ENCODE measurements at places on chromosomes 12 and 14.

DNA sequence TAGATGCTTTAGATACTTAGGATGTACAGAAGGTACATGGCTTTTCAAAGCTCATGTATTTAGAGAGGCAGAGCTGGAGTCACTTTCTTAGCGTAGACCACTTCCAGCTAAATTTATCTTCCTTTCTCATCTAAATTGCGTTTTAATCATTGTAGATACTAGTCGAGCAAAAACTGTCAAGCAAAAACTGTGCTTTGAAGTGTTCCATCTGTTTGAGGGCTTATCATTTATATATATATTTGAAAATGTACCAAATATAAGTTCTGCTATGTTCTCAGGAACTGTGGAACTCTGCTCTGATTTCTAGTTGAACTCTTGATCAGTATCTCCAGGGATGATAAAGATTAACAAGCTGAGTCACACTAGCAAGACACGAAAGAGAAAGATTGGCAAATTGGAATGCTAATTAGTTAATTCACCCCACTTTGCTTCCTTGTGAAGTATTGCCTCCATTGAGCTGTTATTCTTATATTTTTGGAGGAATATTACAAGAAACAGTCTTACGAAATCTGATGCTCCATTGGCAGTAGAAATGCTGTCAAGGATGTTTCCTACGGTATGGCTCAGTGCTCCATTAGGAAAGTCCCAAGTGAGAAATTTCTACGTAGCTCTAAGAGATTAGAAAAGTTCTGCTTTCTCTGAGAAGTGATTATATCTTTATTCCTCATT lies 310.7 kb downstream of the AEBP2 start:
- DNase-seq: no peak

- no peak for DNase-seq
Measured at GRCh38 chr14:99829450-99829849, 36.2 kb downstream of the EML1 start.

GRCh38 chr12:569091-569676 lies 94.1 kb downstream of the NINJ2 start:
- DNase-seq: no peak

- no peak for DNase-seq
Measured at GRCh38 chr14:105173145-105173544, 4.6 kb upstream of the JAG2 start.

DNA sequence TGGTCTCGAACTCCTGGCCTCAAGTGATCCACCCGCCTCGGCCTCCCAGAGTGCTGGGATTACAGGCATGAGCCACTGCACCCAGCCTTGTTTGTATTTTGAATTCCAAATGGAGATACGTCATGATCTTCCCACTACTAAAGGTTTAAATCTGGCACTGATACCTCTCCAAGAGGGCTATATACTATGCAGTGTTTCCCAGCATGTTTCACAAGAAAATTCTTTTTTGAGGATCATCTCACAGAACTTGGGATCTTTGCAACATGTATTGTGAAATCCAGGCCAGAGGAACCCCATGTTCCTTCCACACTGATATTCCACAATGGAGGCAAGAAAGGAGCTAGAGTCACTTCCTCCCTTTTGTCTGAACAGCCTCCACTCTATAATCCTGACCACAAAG lies 112.7 kb downstream of the NT5DC3 start:
- no peak for DNase-seq

DNA sequence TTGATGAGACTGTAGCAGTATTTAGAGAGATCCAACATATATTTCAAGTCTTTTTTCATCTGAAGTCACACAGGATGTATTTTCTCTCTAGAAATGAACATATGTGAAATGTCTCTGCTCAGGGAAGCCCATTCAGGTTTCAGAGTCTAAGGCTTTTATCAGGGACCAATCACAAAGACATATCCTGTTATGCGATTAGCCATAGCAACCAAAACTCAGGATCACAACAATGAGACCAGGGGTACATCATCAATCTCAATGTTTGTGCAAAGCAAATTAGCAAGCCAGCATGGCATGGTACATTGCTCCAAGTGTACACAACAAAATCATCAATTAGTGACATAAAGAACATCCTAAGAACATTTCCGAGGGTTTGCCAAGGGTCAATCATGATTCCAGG lies 99.2 kb upstream of the AMN1 start:
- no peak for DNase-seq

DNA sequence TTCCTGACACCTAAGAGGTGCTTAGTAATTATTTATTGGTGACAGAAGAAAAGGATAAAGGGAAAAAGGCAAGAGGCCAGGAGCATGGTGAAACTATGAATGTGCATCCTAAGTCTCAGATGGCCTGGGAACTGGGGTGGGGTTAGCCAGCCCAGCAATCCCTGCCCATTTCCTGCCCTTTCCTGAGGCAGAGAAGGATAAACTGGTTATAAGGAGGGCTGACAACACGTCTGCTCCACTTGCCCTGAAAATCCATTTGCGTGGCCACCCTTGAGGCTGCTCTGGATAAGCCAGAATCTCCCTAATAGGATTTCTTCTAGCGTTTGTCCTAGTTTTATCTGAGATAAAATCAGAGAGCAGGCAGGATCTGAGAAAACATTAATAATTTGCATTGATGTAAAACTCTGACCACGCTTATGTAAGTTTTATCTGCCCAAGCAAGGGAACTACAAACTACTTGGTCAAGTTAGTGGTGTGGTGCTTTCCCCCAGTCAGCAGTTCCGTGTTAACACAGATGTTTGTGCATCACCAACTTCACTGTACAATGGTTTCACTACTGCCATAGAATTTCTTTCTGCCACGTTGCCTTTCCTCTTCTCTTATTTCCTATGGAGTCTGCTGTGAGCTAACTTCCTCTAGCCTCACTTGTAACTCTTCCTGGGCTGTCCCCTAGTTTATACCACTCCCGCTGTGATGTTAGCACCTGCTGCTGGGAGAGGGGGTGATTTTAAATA lies 392.7 kb downstream of the RPS29 start:
- no peak for DNase-seq

- DNase-seq: peak; percentile 40
Measured at GRCh38 chr14:103185051-103186029, 62.1 kb downstream of the TNFAIP2 start.

- no peak for DNase-seq
Measured at GRCh38 chr12:69321351-69321750, 26.8 kb upstream of the LYZ start.

GRCh38 chr12:106142591-106143261 lies 4.0 kb upstream of the NUAK1 start:
- no peak for DNase-seq

DNA sequence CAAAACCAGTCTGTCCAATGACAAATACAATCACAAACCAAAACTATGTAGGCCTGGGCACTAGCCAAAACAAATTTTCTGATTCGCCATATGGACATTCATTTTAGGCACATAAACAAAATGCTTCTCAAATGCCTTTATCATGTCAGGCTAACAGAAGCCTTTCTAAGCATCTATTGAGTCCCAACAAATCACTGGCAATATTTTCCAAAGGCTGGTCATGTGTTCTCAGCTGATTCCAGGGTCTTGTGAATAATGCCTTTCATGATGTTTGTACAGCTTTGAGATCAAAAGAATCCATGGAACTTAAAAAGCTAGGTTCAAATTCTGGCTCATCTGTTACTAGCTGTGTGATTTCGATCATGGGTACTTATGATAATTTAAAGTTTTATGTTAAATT lies 16.1 kb downstream of the FSCB start:
- DNase-seq: no peak

DNA sequence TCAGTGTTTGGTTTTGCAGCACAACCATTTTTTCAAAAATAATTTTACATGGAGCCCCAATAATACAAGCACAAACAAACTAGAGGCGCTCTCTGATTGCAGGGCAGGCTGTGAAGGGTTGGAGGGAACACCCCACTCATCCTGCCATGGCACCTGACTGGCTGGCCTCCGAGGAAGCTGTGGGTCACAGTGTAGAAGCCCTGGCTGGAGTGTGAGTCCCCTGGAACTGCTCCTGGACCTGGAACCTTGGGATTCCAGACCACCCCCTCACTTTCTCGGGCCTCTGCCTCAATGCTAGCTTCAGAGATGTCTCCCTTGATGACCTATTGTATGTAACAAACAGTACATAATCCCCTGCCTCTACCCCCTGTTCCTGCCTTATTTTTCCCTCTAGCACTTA lies 14.8 kb upstream of the SERPINA12 start:
- no peak for DNase-seq

DNA sequence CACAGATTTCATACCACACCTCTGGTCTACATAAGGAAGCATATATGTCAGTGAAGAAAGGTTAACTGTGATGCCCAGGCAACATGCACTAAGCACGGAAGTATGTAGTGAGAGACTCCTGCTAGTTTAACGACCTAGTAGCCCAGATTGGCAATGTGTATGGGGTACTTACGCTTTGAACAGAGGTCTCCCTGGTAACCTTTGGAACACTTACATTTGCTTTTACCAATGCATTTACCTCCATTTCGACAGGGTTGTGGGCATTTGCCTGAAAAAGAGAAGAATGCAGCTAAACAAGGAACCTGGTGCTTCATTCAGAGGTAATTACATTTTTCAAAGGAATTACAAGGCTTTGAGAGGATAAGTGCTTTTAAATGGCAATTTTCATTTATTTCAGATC lies 65.2 kb downstream of the WIF1 start:
- DNase-seq: no peak

- DNase-seq: no peak
Measured at GRCh38 chr12:106914796-106915634, 40.7 kb upstream of the TMEM263 start.

DNA sequence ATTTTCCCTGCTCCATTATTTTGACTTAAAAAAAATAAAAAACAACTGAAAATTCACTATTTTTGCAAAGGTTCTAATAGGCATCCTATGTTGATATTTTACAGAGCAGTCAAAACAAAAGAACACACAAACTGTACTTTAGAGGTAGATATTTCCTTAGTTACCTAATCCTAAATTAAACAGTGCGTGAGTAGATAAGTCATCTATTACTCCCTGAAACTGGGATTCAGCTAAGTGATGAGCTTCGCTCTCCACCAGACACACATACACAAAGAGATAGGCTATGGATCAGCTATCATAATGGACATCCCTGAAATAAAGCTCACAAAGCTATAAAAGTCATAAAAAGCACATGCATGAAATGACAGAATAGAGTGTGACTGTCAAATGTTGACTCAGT lies 398.7 kb downstream of the SOX5 start:
- no peak for DNase-seq

- DNase-seq: no peak
Measured at GRCh38 chr14:102591372-102591943, 991 bp upstream of the RCOR1 start.

DNA sequence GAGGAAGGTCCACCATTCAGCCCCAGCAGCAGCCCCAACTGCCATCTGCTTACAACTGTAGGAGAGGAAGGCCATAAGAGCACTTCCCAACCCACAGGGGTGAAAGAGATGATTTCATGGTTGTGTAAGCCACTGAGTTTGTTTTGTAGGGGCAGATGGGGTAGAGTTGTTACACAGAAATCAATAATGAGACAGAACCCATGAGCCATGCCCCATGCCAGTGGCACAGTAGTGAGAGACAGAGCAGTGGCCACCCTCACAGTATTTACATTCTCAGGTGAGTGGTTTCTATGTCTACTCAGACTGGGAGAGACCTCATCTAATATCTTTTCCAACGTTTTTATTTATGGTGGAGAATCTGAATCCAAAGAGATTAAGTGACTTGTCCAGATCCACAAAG lies 68.6 kb downstream of the NUAK1 start:
- DNase-seq: no peak

GRCh38 chr14:105866841-105867321 lies 340.5 kb downstream of the TMEM121 start:
- no peak for DNase-seq

DNA sequence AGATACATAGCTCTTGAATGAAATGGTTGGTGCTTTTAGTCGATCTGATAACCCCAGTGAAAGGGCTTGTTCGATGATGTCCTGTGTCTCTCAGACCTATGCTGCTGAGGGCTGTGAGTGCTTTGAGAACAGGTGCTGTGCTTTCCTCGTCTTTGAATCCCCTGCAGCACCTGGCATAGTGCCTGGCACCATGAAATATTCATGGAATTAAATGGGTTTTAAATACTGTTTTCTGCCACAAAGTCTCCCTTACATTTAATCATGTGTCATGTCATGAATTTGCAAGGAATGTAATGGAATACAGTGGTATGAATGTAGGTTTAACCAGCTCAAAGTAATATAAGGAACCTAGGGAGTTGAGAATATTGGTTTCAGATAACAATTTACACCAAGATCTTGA lies 220.5 kb upstream of the PRICKLE1 start:
- no peak for DNase-seq

GRCh38 chr12:99529966-99530365 lies 117.6 kb upstream of the GARIN6 start:
- no peak for DNase-seq

DNA sequence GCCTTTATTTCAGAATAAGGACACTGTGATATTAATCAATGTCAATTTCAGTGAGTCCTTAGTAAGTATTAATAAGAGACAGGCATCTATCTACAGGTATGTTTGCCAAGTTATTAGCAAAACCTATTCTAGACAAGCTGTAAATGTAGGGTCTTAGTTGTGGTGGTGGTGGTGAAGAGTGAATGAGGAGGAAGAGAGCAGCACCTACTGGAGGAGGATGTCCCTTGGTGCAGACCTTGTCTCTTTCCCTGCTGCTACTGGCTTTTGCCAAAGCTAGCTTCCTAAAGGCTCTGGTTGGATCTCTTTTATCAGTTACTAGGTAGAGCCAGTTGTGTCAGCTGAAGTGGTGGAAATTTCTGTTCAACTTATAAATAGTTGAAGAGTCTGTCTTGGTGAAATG lies 304.8 kb upstream of the ATP2B1 start:
- no peak for DNase-seq

DNA sequence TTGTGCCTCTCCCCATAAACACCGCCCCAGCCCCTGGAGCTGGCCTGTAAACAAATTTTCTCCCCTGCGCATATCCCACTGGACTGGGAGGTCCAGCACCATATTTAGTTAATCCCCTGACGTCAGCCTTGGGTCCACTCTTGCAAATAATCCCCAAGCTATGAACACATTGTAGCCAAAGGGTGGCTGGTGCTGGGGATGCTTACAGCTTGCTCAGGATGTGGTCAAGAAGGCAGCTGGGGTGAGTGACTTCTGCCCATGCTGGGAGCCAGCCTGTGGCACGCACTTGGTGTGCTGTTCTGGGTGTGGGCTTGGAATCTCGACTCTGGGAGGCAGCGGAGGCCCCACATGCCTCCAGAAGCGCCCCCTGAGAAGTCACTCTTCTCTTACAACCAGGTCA lies 32.1 kb downstream of the CMKLR1 start:
- no peak for DNase-seq

GRCh38 chr12:31965090-31965489 lies 5.9 kb downstream of the RESF1 start:
- no peak for DNase-seq

Data from HCT116 (cell line).